Left ventricle myocardium superior (tissue), 1 donor: ENCODE measurements at places on chromosomes 3 and 15.
A peak's percentile ranks its signal among the peaks of the same experiment; 100 is the strongest.

- DNase-seq = no peak
These were observed 378.5 kb downstream of the ERC2 start for GRCh38 chr3:56089739-56090138.

- no peak for DNase-seq
These were observed 82.3 kb downstream of the LPP start for GRCh38 chr3:188236271-188236670.

DNA sequence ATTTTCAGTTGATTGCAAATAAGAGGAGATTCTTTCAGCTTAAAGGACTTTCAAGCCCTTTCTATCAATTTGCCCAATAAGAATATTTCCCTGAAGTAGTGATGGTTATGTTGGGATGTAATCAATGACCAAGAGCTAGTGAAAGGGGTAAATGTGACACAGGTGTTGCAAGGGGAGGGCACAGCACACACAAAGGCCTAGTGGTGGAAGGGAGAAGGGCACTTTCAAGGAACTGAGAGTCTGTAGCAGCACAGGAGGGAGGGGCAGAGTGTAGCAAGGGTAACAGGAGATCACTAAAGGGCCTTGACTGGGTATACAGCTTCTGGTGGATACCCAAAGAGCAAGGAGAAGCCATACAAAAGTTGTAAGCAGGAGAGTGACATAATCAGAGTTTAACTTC is 217.8 kb upstream of the ARHGEF26 start:
- no peak for DNase-seq

DNA sequence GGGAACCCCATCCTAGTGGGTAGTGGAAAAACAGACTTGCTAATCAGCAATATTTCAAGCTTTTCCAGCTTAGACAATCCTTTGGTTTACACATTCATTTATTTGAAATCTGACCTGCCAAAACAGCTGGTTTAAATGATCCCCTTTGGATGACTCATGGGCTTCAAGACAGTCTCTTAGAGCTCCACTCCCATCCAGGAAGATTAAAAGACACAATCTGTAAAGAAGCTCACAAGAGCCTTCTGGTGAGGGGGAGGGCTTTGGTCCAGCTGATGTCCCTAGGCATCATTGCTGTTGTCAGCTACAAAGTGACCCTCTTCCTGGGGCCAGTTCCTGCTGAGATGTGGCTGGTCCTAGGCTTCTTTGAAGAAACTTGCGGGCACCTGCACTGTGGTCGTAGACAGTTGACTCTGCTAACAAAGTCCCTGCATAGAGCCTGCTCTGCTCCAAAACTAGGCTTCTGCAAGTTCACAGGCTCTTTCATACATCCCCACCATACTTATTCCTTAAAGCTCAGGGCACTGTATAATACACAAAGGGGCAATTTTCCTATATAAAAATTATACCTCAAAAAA is 73.7 kb downstream of the IGSF11 start:
- DNase-seq = no peak

- DNase-seq = no peak
These were observed 4.5 kb downstream of the EIF3J start for GRCh38 chr15:44541282-44541958.

DNA sequence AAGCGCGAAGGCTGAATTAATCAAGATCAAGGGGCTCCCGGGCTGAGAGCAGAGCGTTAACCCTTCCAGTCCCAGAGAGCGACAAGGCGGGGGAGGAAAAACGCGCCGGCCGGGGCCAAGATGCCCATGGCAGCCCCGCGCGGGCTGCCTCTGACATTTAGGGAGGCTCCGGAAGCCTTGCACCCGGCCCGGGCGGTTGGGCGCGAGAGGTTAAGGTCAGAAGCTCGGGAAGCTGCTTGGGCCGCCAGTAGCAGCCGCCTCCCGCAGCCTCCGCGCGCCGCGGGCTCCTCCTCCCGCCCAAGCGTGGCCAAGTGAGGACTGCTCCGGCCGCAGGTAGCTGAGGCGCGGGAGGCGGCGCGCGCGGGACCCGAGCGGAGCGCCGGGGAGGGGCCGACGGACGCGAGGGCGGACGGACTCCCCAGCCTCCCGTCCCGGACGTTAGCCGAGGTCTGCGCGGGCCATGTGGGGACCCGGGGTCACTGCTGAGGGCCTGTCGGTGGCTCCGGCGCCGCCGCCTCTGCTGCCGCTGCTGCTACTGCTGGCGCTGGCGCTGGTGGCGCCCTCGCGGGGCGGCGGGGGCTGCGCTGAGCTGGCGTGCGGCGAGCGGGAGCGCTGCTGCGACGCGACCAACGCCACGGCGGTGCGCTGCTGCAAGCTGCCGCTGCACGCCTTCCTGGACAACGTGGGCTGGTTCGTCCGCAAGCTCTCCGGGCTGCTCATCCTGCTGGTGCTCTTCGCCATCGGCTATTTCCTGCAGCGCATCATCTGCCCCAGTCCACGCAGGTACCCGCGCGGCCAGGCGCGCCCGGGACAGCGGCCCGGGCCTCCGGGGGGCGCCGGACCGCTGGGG is at the start of gene C3orf80:
Gene C3orf80, plus strand, starts transcription at position 247 of the 850 bp plus-strand sequence. Its CDS starts 214 bp downstream, at position 461.
- peak; percentile 65 for DNase-seq

- peak; percentile 56 for DNase-seq
These were observed 81.4 kb downstream of the TM4SF4 start for GRCh38 chr3:149555927-149556326.

DNA sequence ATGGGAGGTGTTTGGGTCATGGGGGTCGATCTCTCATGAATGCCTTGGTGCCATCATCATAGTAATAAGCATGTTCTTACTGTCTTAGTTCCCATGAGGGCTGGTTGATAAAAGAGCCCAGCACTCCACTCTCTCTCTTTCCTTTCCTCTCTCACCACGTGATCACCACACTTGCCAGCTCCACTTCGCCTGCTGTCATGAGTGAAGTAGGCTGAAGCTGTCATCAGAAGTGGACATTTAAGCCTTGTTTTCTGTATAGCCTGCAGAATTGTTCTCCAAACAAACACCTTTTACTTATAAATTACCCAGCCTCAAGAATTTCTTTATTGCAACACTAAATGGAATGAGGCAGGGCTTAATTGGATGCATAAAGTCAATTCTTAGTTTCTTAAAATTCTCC is 6.1 kb downstream of the OR5H1 start:
- no peak for DNase-seq

GRCh38 chr15:56343879-56344278 is 21.3 kb upstream of the TEX9 start:
- DNase-seq = no peak

DNA sequence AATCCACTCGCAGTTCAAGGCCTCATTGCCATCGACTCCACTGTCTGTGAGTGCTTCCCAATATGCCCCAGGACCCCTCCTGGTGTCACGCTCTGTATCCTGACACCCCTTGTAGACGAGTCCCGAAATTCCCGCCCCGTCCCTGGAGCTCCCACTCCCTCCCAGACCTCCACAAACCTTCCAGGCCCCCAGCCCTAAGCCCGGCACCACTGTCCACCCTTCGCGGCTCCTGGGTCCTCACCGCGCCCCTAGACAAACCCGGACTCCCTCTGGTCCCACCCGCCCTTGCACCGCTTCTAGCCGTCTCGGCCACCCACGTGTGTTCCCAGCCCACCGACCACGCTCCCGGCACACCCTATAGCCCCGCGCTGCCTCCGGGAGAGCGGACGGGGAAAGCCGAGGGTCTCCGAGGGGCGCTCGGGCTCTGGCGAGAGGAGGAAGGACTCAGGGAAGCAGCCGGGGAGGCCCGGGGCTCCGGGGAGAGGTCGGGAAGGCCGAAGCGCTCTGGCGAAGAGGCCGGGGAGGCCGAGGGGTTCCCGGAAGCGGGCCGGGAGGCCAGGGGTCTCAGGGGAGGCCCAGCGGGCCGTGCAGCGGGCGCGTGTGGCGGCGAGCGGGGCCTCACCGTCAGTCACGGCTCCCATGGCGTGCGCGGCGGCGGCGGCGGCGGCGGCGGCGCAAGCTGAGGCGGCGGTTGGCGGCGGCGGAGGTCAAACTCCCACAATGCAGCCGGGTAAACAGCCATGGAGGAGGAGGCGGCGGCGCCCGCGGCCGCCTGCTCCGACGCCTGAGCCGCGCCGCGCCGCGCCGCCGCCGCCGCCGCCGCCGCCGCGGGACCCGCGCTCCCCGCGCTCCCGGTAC is at the start of the genes ATXN7 and THOC7:
Gene ATXN7, plus strand, starts transcription at position 718 of the 858 bp plus-strand sequence. CDS start 48,732 bp downstream, outside the sequence.
Gene THOC7, minus strand, starts transcription at position 656 of the 858 bp plus-strand sequence. Its CDS starts 15 bp downstream, at position 641.
- peak; percentile 83 for DNase-seq

GRCh38 chr3:158465074-158465473 is 105.9 kb upstream of the MLF1 start:
- no peak for DNase-seq

GRCh38 chr15:37375519-37375918 is 275.2 kb upstream of the MEIS2 start:
- DNase-seq = no peak

- DNase-seq = no peak
These were observed 12.2 kb upstream of the IDH2 start for GRCh38 chr15:90114451-90114901.

- no peak for DNase-seq
These were observed 1.3 kb upstream of the ZIC4 start for GRCh38 chr3:147407498-147408187.

GRCh38 chr15:82829234-82829633 is 19.8 kb downstream of the WHAMM start:
- no peak for DNase-seq

DNA sequence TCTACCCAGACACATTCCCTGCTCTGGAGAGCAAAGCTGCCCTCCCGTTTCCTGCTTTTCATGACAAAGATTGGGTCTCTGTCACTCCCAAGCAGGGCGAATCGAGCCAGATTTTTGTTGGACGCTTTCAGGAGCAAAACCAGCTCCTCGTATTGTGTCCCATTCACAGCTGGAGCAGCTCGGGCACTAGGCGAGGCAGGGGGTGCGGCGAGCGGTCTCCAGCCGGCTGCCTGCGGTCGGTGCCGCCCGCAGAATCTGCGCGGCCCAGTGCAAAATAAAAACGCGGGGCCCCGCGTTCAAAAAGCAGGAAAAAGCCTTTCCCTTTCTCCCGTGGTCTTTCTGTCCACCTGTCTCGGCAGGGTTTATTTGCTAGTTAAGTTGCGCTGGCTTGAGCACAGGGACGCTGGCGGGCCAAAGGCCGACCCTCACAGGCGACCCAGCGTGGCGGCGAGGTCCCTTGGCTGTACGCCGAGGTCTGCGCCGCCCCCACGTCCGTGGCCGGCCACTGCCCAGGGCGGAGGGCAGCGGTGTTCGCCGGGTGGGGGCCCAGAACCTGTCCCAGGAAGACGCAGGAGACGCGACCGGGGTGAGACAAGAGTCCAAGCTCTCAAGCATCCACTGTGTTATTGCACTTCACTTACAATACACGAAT is 71.2 kb downstream of the CYP19A1 start:
- no peak for DNase-seq

DNA sequence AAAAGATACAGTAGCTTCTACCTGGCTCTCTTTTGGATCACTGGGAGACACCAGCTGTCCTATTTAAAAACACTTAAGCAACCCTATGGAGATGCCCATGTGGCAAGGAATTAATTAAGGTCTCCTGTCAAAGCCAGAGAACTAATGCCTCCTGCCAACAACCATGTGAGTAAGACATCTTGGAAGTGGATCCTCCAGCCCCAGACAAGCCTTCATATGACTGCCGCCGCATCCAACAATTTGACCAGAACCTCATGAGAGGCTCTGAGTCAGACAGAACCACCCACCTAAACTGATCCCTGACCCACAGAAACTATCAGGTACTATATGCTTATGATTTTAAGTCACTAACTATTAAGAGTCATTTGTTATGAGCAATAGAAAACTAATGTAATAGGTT is 22.3 kb downstream of the IFT80 start:
- DNase-seq = no peak

DNA sequence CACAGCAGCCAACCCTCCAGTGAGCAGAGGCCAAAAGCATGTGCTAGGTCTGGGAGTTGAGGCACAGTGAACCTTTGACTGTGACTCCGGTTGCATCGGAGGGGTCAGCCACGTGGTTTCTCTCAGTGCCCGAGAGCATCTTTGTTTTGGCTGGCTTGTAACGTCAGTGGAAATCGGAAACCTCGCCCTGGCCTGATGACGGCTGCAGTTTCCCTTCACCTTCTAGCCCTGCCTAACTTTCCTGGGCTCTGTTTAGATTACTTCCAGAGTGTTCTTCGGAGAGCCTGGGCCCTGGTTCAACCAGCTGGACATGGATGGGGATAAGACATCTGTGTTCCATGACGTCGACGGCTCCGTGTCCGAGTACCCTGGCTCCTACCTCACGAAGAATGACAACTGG is 56.6 kb downstream of the MESD start:
- peak; percentile 60 for DNase-seq

DNA sequence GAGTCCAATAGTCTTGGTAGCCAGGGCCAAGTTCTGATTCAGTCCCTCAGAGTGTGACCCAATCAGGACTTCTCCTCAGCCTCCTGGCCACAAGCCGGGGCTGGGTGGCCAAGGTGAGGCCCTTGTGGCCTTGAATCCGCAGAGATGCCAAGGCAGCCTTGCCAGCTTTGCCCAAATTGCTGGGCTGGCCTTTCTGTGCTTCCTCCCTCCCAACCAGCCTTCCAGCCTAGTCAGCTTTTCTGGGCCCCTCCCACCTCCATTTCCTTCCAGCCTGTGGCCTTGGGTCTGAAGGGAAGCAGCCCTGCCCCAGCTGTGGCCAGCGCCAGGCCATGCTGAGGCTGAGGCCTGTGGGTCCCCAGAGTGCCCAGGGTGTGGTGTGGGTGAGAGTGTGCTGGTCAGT is 34.3 kb upstream of the ANKDD1A start:
- DNase-seq = peak; percentile 84

GRCh38 chr3:187368251-187369088 is at the start of gene RTP4:
Gene RTP4 (plus strand): TSS chr3:187368385. CDS start chr3:187368442, 57 bp downstream.
- no peak for DNase-seq

GRCh38 chr3:160413613-160414248 is 14.3 kb downstream of the SMC4 start:
- no peak for DNase-seq

- DNase-seq = no peak
These were observed 70.6 kb upstream of the SNRK start for GRCh38 chr3:43215663-43216275.

DNA sequence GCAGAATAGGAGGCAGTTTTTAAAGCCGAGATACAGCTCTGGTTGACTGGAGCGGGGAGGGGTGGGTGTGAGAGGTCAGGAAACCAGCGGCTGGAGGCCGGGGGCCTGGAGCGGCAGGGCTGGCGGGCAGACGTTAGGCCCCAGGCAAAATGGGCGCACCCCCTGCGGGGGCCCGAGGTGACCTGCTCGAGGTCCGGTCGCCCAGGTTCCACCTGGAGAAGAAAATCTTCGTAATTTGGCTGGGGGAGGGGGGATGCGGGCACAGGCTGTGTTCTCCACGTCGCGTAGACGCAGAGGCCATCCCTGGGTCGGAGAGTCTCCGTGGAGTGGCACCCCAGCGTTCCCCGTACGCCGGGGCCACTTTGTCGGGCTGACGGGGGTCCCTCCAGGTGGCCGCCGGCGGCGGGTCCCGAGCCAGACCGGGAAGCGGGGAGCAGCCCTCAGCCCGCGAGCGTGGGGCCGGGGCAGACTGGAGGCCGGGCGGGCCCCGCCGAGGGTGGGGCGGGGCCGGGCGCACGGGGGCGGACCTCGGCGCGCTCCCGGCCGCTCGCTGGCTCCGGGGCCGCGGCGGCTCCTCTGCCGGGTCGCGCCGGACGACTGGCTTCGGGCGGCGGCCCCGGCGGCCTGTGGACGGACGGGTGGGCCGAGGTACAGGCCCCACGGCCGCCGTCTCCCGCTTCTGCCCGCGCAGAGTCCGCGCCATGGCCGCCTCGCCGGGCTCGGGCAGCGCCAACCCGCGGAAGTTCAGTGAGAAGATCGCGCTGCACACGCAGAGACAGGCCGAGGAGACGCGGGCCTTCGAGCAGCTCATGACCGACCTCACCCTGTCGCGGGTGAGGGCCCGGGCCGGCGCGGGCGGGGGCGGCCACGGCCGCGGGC is at the start of gene CRTC3:
Gene CRTC3, plus strand, starts transcription at position 553 of the 879 bp plus-strand sequence. Its CDS starts 149 bp downstream, at position 702.
- peak; percentile 82 for DNase-seq

- DNase-seq = no peak
These were observed 138.8 kb downstream of the LRRK1 start for GRCh38 chr15:101057841-101058407.
